Amniotic stem cell (primary cell): ENCODE measurements at places on chromosomes 6 and 20.
A peak's percentile ranks its signal among the peaks of the same experiment; 100 is the strongest.

DNA sequence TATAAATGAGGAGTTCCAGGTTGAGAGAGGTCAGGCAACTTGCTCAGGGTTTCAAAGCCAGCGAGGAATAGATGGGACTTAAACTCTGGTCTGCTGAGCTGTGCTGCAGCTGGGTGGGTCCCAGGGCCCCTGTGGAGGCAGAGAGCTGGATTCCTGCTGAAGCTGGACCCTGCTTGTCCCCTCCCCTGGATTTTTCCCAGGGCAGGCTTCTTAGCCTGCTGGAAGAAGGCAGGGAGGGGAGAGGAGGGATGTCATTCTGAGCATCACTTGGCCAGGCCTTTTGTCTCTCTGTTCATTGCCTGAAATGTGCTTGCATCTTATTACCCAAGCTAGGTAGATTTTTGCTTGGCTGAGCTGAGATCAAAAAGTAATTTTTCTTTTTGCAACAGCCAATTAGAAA is 133.7 kb downstream of the DHX35 start:
- no peak for DNase-seq

- DNase-seq, result peak; percentile 20
Measured at GRCh38 chr20:39264506-39265172, 302.5 kb downstream of the DHX35 start.

- peak; percentile 25 for DNase-seq
Measured at GRCh38 chr20:19817017-19817416, 59.0 kb downstream of the RIN2 start.

- DNase-seq, result no peak
Measured at GRCh38 chr6:142074516-142074915, 58.2 kb upstream of the GJE1 start.

- DNase-seq, result no peak
Measured at GRCh38 chr6:13068586-13069210, 259.6 kb downstream of the TBC1D7 start.
